Kidney (tissue), 22 donors: ENCODE measurements at places on chromosomes 11 and 22. TPM values are rescaled to one million over a fixed set of nuclear protein-coding genes. Genes with fewer than 3 reads are reported as not detected.

The FAM180B gene
- total RNA-seq = not detected

The YPEL4 gene
- 0.82 TPM for total RNA-seq

The PDGFB gene
- total RNA-seq = 14.2 TPM

The COPB1 gene
- total RNA-seq = 92.3 TPM

DNA sequence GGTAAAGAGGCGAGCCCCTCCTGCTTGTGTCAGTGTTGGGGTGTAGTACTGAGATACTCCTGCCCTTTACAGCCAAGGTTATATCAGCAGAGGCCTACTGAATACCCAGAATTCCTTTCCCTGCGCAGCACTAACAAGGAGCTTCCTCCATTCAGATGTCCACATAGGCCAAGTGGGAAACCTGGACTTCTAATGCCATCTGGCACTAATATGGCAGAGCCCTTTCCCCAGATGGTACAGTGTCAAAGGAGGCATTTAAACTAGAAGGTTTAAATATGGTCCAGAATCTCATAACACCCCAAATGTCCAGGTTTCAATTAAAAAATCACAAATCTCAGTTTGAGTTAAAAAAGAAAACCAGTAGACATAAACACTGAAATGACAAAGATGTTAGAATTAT is 68.8 kb downstream of the USP47 start:
- no peaks in the 10 kb centered on the region for H3K27me3 ChIP-seq
- no peak overlapping the region for H3K27ac ChIP-seq

DNA sequence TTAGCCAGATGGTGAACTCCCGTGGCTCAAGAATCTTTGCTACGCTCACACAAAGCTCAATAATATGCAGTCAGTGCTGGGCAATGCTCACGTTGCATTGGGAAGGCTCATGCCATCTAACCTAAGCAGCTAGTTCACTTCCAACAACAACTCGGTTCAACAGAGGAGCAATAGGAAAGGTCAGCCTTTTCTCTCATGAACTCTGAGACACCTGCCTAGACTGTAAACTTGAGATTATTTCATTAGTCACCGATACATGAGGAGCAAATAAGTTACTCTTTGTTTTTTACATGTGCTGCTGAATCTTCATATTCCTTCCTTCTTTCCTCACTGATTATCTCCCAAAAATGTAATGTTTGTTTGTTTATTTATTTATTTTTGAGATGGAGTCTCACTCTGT is 9.0 kb downstream of the SLC5A4 start:
- no peaks in the 10 kb centered on the region for H3K36me3 ChIP-seq
- no peak for DNase-seq
- no peaks in the 10 kb centered on the region for H3K4me1 ChIP-seq

DNA sequence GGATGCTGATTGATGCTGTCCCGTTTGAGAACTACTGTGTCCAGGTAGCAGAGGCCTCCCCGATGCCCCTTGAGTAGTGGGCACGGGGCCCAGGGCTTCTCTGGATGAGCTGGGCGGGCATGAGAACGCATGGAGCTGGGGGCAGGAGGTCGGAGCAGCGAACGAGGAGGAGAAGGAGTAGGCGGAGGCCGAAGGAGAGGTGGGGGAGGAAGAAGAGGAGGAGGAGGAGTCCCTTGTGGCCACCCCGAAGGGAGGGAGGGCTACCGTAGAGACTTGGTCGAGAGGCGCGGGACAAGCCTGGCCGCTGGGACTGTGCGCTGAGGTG is 62.9 kb downstream of the CRYBB2 start:
- DNase-seq = no peak
- no peak overlapping the region for H3K4me3 ChIP-seq
- no peaks in the 10 kb centered on the region for H3K36me3 ChIP-seq
- H3K27ac ChIP-seq = no peak overlapping the region
- peaks cover 33% of the 10 kb centered on the region for H3K27me3 ChIP-seq

DNA sequence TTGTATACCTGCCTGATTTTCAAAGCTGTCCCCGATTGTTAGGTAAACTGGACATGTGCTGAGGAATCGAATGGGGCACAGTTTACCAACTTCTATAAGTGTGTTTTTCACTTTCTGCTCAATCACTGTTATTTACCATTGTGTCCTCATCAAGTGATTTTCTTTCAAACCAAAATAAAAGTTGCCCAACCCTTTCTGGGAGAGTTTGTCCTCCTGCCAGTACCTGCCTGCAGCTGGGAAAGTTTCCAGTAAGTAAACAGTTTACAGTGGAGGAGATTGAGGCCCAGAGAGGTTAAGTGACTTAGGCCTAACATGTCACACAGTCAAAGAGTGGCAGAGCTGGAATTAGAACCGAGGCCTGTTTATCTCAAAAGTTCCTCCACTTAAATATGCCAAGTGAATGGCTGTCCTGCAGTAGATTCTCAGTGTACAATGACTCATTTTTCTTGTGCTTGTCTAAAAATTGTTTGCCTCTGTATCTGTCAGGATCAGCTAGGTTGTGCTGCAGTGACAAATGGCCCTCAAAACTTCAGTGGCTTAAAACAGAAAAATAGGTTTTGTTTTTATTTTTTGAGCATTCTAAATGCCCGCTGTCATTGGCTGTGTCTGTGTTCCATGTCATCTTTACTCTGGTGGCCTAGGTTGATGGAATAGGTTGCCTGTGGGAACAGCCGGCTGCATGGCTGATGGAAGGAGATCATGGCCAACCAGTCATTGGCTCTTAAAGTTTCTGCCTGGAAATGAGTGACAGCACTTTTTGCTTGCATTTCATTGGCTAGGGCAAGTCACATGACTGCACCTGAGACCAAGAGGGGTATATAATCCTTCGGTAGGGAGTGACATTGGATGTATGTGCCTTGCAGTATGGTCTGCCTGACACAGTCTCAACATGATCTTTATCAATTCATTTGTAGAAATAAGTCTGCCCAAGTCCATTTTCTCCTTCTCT is 61.8 kb upstream of the CRYBB3 start:
- no peak overlapping the region for H3K27ac ChIP-seq
- no peaks in the 10 kb centered on the region for H3K27me3 ChIP-seq
- no peaks in the 10 kb centered on the region for H3K36me3 ChIP-seq
- H3K4me1 ChIP-seq = peaks cover 11% of the 10 kb centered on the region

- H3K36me3 ChIP-seq = no peaks in the 10 kb centered on the region
- no peaks in the 10 kb centered on the region for H3K4me1 ChIP-seq
- H3K27me3 ChIP-seq = no peaks in the 10 kb centered on the region
- no peak for DNase-seq
- H3K4me3 ChIP-seq = no peak overlapping the region
- H3K27ac ChIP-seq = no peak overlapping the region
These were observed 197.7 kb upstream of the CTSC start for GRCh38 chr11:88535266-88535665.

- H3K4me1 ChIP-seq = no peaks in the 10 kb centered on the region
- H3K27me3 ChIP-seq = no peaks in the 10 kb centered on the region
- DNase-seq = no peak
- no peaks in the 10 kb centered on the region for H3K36me3 ChIP-seq
- H3K4me3 ChIP-seq = no peak overlapping the region
These were observed 815 bp upstream of the MS4A6A start for GRCh38 chr11:60183591-60184205.

- no peak overlapping the region for H3K27ac ChIP-seq
- H3K4me3 ChIP-seq = no peak overlapping the region
- no peaks in the 10 kb centered on the region for H3K4me1 ChIP-seq
- no peaks in the 10 kb centered on the region for H3K36me3 ChIP-seq
- DNase-seq = no peak
These were observed 65.7 kb upstream of the DDI1 start for GRCh38 chr11:103970701-103971249.

DNA sequence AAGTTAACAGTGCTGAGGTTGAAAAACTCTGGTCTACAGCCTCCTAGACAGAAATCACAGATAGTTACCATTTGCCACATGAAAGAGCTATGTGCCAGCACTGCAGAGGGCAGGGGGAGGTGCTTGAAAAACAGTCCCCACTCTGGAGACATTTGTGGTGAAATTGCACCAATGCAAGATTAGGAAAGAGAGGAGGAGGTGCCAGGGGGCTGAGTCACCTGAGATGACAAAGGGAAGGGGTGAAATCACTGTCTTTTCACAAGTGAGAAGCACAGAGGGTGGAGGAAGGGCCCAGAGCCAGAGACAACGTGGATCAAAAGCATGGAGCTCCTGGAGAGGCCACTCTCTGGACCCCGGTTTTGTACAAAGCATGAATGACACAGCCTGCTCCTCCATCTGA is 196.3 kb downstream of the BUD13 start:
- H3K27ac ChIP-seq = no peak overlapping the region
- H3K36me3 ChIP-seq = no peaks in the 10 kb centered on the region
- H3K4me1 ChIP-seq = no peaks in the 10 kb centered on the region
- H3K4me3 ChIP-seq = no peak overlapping the region

DNA sequence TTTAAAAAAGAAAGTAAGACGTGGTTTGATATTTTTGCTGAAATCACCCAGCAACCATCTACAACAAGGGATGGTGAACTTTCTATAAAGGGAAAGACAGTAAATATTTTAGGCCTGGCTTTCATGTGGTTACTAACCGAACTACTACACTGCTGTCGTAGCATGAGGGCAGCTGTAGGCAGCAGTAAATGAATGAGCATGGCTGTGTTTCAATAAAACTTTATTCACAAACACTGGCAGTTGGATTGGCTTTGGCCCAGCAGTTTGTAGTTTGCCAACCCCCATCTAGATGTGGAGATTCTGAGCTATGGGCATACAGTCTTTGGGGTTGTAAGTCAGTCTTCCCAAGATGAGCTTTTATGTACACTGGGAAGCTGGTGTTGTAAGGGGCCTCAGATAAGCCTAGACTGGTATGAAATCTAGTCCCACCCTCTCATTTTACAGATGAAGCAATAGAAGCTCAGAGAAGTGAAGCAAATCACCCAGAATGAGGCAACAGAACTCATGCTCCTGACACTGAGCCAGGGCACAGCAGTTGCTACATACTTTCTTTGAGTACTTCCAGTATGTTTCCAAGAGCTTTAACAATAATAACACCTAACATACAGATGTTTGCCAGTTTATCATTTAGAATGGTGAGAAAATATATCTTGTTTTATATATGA is 204.4 kb downstream of the ADAMTS15 start:
- no peak for DNase-seq
- H3K4me1 ChIP-seq = peaks cover 6% of the 10 kb centered on the region
- H3K36me3 ChIP-seq = no peaks in the 10 kb centered on the region
- no peaks in the 10 kb centered on the region for H3K27me3 ChIP-seq

DNA sequence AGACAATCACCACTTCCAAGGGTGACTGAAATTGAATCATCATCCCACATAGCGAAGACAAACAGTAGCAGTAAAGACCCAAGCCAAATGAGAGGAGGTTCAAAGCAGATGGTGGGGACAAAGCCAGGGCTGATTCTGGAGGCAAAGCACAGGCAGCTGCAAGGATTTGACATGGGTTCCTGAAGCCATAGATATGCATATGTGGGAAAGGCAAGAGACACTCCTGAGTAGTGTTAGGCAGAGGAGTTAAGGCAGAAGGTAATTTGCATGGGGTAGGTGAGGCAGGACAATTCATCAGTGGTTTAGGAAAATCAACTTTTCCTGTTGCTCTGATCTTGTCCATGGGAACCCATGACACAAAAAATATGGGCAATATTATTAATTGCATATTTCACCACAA is 462.8 kb downstream of the FAM181B start:
- no peak overlapping the region for H3K4me3 ChIP-seq
- no peak for DNase-seq
- H3K36me3 ChIP-seq = no peaks in the 10 kb centered on the region
- no peaks in the 10 kb centered on the region for H3K27me3 ChIP-seq

DNA sequence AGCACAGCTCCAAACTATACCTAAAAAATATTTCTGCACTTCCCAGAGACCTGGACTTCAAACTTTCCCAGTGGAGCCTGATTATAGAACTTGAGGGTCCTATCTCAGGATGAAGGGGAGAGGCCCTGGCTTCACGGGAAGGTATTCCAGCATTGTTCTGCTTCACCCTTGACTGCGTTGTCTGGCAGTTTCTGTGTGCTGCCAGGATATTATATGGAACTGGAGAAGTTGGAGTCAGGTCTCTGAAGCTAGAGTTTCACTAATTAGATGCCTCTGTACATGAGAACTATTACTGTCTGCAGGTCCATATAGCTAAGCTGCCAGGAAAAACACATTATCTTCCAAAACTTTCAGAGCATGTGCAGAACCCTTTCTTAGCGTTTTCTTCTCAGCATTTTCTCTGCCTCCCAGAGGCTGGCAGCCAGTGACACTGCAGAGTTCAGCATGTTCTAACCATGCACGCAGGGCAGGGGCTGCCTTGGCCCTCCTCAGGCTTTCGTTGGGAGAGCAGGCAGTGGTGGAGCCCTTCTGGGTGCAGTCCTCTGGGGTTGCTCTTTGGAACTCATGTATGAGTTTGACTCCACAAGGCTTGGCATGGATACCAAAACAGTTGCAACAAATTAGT is 99.3 kb downstream of the CWC15 start:
- no peaks in the 10 kb centered on the region for H3K27me3 ChIP-seq
- no peak overlapping the region for H3K27ac ChIP-seq
- H3K4me1 ChIP-seq = peaks cover 4% of the 10 kb centered on the region
- H3K36me3 ChIP-seq = peaks cover 21% of the 10 kb centered on the region
- DNase-seq = peak; percentile 69

DNA sequence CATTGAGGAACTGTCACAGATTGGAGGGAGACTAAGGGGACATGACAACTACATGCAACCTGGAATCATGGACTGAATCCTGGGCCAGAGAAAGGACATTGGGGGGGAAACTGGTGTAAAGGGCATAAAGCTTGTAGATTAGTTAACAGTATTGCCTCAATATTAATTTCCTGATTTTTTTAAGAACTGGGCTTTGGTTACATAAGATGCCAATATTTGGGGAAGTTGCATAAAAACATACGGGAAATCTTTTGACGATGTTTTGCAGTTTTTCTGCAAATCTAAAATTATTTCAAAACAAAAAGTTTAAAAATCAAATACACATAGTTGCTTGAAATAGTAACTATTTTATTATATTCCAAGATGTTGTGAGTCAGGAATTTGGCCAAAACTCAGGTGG is 2.9 kb upstream of the FOLR3 start:
- no peak overlapping the region for H3K27ac ChIP-seq
- no peaks in the 10 kb centered on the region for H3K27me3 ChIP-seq
- no peak for DNase-seq
- H3K4me3 ChIP-seq = no peak overlapping the region
- H3K36me3 ChIP-seq = no peaks in the 10 kb centered on the region

GRCh38 chr11:87295237-87295636 is 257.5 kb downstream of the TMEM135 start:
- H3K4me1 ChIP-seq = peaks cover 2% of the 10 kb centered on the region
- no peak overlapping the region for H3K4me3 ChIP-seq
- no peaks in the 10 kb centered on the region for H3K27me3 ChIP-seq
- no peak overlapping the region for H3K27ac ChIP-seq
- no peak for DNase-seq
- no peaks in the 10 kb centered on the region for H3K36me3 ChIP-seq
